ENCODE measurements at places on chromosomes 6 and 20.
A peak's percentile ranks its signal among the peaks of the same experiment; 100 is the strongest.

GRCh38 chr6:146787876-146788508 lies 189.2 kb downstream of the ADGB start:
- DNase-seq: no peak

DNA sequence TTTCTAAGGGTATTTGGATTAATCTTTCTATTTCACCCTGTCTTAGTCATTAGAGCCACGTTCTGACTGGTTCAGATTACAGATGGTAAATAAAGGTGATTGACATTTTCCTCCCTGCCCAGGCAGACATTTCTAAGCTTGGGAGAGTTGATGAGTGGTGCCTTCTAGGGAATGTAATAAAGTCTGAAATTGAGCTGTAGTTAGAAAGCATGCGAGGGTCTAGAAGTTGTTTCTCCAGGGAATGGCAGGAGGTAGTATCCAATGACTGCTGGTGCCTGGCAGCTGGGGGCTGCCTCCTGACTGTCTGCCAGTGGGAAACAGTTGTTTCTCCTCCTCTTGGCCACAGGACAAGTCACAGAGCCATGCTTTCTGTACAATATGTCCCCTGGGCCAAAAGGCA lies 14.6 kb downstream of the EDN3 start:
- no peak for DNase-seq

GRCh38 chr6:136723780-136724179 lies 68.5 kb downstream of the MAP3K5 start:
- no peak for DNase-seq

GRCh38 chr20:22438926-22439325 lies 145.4 kb downstream of the FOXA2 start:
- DNase-seq: no peak

DNA sequence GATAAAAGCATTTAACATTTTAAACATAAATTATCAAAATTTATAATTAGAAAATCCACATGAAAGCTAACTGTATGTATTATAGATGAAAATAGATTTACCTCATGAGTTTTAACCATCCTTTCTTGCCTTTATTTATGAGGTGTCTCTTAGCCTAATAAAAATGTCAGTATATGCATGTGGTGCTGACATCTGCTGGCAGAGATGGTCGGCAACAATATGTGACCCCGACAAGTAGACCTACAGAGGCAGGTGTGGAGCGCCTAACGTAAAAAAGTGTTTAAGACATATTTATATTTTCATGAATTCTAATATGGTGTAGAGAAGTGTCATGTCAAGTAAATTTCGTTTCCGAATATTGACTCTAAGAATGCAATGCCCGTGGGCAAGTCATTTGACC lies 149.0 kb upstream of the FUT9 start:
- peak; percentile 7 for DNase-seq

DNA sequence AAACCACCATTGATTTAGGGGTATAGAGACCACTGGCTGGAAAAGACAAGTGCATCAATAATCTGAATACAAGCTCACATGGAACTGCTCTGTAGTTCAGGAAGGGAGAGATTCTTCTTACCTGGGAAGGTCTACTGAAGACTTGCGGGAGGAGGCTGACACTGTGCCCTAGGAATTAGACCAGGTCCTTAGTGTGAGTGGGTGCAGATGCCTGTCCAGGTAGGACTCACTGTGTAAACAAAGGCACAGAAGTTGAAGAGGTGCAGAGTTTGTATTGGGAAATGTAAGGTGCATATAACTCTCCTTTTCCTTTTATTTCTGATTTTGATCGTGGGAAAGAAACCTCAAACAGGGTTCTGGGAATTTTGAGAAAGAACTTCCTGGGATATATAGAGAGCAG lies 66.8 kb downstream of the DAAM2 start:
- DNase-seq: no peak

GRCh38 chr6:93418408-93419303 lies 703 bp downstream of the EPHA7 start:
- peak; percentile 34 for DNase-seq

GRCh38 chr20:37651932-37652331 lies 41.9 kb upstream of the CTNNBL1 start:
- peak; percentile 31 for DNase-seq

- DNase-seq: no peak
Measured at GRCh38 chr20:36377348-36378326, 71.5 kb downstream of the DLGAP4 start.

- peak; percentile 22 for DNase-seq
Measured at GRCh38 chr6:74458536-74458935, 747.3 kb downstream of the COL12A1 start.

DNA sequence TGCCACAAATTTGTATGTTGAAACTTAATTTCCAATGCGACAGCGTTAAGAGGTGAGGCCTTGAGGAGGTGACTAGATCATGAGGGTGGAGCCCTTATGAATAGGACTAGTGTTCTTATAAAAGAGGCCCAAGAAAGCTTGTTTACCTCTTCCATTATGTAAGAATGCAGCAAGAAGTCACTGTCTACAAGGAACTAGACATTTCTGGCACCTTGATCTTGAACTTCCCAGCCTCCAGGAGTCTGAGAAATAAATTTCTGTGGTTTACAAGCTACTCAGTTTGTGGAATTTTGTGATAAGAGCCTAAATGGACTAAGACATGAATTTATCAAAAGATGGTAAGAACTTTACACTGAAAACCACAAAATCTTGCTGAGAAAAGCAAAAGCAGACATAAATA lies 173.6 kb upstream of the SGK1 start:
- DNase-seq: peak; percentile 57

DNA sequence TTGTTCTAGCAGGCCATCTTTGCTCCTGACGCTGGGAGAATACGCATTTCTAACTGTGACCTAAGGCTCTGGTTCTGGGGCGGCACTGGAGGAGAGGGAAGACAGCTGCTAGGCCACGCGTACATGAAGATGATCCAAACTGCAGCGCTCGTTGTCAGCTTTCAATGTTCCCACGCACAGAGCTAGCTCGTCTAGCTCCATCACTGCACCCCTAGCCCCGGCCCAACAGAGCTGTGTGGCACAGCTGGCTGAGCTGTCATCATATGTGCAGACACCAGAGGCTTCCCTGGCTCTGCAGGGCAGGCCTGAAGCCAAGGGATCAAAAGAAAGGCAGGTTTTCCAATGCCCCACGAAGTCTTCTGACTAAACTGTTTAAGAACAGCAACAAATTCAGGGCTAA lies 124.7 kb downstream of the IRF4 start:
- DNase-seq: no peak

- peak; percentile 24 for DNase-seq
Measured at GRCh38 chr20:24465730-24466129, 3.7 kb upstream of the SYNDIG1 start.

DNA sequence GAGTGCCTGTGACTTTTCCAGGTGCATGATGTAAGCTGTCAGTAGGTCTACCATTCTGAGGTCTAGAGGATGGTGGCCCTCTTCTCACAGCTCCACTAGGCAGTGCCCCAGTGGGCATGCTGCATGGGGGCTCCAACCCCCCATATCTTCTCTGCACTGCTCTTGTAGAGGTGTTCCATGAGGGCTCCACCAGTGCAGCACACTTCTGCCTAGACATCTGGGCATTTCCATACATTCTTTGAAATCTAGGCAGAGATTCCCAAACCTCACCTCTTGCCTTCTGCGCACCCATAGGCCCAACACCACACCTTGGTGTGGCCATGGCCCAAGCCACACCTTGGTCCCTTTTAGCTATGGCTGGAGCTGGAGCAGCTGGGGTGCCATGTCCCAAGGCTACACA lies 66.3 kb downstream of the VTA1 start:
- DNase-seq: no peak

- peak; percentile 48 for DNase-seq
Measured at GRCh38 chr6:144423167-144423566, 138.0 kb downstream of the UTRN start.

- peak; percentile 14 for DNase-seq
Measured at GRCh38 chr20:54320148-54320607, 112.3 kb downstream of the PFDN4 start.

GRCh38 chr20:38241201-38241600 lies 19.3 kb downstream of the KIAA1755 start:
- no peak for DNase-seq

DNA sequence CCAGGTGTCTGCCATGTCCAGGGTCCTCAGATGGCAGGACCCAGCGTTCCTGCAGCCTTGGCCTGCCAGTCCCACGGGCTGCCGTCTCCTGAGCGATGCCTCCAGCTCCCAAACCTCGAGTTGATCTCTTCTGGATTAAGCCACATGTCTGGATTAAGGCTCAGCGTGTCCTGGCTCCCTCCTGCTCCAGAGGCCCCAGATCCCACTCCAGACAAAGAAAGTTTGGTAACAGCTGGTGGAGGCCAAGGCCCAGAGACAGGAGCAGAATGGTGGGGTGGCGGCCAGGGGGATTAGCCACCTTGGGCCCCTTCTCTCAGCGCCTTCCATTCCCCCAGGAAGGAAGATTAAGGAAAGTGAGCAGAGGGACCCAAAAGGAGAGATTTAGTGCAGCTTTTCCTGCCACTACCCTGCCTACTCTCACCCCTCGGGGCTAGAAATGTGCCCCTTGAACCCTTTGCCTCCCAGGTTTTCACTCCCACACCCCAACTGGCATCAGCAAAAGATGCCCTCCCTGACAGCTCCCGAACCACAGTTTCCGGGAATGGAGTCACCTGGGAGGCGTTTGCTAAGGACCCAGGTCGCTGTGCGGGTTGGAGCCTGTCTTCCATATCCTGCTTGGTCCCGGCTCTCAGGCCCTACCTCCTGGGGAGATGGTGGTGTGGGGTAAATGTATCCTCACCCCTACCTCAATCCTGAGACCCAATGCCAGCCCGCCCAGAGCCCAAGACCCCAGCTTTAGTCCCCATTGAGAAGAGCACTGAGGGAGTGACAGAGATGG lies 6.9 kb downstream of the SPDEF start:
- DNase-seq: no peak

DNA sequence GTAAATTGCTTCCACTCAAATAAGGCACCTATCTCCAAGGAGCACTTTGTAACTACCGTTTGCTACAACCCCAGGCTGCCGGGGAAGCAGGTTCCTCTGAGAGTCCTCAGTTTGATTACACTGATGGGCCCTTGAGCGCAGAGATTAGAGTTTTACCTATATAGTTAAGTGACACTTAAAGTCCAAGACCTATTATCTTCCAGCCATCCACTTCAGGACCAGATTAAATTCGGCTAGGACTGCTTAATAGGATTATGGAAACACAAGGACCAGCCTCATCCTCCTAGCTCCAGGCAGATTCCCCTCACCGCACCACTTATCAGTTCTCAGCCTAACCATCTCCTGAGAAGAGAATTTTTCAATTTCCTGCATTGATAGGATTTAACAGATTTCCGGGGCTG lies 64.7 kb upstream of the TIAM2 start:
- no peak for DNase-seq

- peak; percentile 93 for DNase-seq
Measured at GRCh38 chr6:27091661-27092315, 155.7 kb upstream of the PRSS16 start.

DNA sequence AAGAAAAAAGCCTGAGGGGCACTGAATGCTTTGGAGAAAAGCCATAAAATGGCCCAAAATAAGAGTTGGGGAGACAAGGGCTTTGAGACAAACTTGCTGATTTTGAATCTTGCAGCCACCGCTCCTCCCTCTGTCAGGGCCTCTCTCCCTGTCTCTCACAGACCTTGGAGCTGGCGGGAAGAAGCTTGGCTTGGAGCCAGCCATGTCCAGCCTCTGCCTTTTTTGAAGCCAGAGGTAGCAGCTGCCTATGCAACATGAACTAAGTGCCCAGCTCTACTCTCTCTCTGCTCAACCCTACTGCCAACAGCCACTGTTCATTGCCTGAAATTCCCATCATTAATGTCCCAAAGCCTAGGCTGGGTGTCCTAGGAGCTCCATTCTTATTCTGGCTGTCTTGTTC lies 63.7 kb upstream of the CTNNBL1 start:
- no peak for DNase-seq

DNA sequence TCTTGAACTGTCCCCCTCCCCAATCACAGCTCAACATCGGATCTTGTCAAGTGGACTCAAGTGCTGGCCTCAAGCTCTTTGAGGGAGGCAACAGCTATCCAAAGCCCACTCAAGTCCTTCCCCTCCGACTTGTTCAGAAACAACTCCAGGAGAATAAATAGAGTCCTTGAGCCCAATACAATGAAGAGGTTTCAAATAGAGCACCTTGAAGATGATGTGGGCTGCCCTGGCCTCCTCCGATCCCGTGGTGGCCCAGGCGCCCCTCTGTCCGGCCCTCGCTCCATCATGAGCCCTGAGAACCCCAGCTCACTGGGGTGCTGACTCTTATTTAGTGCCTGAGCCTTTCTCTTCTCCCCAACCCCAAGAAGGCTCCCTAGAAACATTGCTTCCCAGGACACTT lies 164.3 kb upstream of the PMEPA1 start:
- no peak for DNase-seq
